Head of caudate nucleus (tissue), 42 donors: ENCODE measurements at places on chromosomes 4 and X.

DNA sequence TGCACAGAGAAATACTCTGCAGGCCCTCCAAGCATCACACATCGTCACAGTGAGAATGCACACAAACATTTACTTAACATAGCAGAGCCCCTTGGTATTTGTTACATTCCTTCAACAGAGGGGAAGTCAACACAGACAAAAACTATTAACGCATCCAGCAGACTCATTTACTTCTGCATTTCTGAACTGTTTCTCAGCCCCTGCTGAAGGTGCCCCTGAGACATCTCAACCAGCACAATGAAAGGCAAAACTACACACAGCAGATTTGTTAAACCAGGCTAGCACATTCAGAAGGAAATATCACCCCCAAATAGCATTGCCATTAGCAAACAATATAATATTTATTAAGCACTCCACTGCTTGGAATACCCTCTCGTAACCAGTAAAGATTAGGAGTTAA is 367.0 kb downstream of the RAB28 start:
- DNase-seq, result no peak

DNA sequence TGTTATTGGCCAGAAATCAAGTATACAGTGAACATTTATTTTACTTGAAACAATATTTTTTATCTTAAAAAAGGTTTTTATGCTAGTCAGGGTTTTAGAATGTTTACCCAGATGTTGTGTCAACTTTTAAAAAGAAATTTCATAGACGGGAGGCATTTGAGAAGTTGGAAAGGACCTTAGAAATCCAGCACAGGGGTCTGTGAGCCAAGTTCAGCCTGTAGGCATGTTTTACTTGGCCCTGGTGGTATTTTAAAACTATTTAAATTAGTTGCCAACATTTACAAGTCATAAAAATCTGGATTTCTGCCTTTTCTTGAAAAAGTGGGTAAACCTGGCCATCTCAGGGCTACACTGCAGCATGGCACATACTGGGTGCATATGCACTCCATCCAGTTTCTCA is 25.5 kb upstream of the FHL1 start:
- DNase-seq, result no peak

GRCh38 chr4:7371210-7371941 is 63.4 kb downstream of the PSAPL1 start:
- DNase-seq, result no peak

DNA sequence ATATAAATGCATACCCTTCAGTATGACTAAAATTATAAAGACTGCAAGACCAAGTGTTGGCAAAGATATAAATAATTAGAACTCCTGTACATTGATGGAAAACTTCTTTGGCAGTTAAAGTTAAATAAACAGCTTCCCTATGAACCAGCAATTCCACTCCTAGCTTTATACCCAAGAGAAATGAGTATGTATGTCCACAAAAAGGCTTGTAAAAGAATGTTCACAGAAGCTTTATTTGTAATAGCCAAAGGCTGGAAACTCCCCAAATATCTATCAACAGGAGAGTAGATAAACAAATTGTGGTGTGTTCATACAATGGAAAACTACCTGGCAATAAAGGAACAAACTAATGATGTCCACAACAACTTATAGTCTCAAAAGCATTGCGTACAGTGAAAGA is 184.8 kb downstream of the AMELX start:
- DNase-seq, result no peak

- DNase-seq, result peak; percentile 20
Observed at GRCh38 chr4:23888421-23889319, 1.2 kb downstream of the PPARGC1A start.

DNA sequence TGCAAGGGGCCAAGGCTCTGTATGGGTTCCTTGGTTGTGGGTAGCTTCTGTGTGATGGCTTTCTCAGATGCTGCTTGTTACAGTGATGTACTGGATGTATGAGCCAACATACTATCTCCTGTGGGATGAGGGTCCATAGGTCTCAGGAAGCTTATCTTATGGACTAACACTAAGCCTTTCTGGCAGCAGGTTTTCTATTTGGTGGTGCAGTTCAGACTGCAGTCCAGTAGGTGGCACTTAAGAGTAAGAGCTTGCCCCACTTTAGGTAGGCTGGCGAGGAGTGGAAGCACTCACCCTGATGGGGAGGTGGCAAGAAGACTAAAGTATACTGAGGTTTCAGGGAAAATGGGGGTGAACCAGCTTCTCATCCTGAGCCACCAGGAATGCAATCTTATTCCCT is 306.7 kb upstream of the MAOA start:
- DNase-seq, result no peak

DNA sequence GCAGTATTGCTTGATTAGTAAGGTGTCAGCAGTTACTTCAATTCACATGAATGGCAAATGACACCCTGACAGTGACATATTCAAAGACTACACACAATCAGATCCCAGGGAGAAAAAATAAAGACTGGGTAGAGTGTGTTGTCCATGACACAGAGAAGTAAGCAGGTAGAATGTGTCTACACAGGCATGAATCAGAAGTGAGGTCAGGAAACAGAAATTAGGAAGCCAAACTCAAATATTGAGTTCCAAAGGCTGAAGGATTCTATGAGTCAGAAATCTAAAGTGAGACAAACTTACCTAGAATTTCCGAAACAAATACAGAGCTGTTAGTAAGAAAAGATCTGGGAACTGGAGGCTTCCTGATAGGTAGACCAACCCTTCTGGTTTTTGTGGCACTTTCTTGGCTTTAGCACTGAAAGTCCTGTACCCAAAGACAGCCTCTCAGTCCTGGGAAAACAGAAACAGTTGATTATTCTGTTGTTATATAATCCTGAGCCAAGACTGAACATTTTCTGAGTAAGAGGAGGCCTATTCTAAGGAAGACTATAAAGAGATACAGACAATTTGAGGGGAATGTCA is 24.3 kb upstream of the GLRA2 start:
- no peak for DNase-seq
